Mesenchymal stem cell (in vitro differentiated cells and primary cell): ENCODE measurements at places on chromosomes 4 and X.

GRCh38 chr4:38818441-38818976 lies 13.9 kb upstream of the TLR1 start:
- no peaks in the 10 kb centered on the region for H3K27me3 ChIP-seq
- no peak overlapping the region for H3K4me3 ChIP-seq
- H3K36me3 ChIP-seq, result no peaks in the 10 kb centered on the region
- H3K27ac ChIP-seq, result no peak overlapping the region
- DNase-seq, result no peak

- H3K4me3 ChIP-seq, result no peak overlapping the region
- H3K27ac ChIP-seq, result no peak overlapping the region
- no peaks in the 10 kb centered on the region for H3K4me1 ChIP-seq
- H3K27me3 ChIP-seq, result peaks cover 2% of the 10 kb centered on the region
These were observed 723.2 kb downstream of the SMARCA1 start for GRCh38 chrX:128800138-128800537.

GRCh38 chrX:20388594-20388993 lies 121.9 kb upstream of the RPS6KA3 start:
- H3K4me1 ChIP-seq, result no peaks in the 10 kb centered on the region
- no peak overlapping the region for H3K27ac ChIP-seq
- no peak for DNase-seq

- H3K36me3 ChIP-seq, result no peaks in the 10 kb centered on the region
- no peak overlapping the region for H3K27ac ChIP-seq
- peak; percentile 67 for DNase-seq
- H3K27me3 ChIP-seq, result peaks cover 20% of the 10 kb centered on the region
- H3K4me1 ChIP-seq, result no peaks in the 10 kb centered on the region
- no peak overlapping the region for H3K4me3 ChIP-seq
These were observed 54.2 kb downstream of the SUPT20HL2 start for GRCh38 chrX:24259544-24260240.

- no peak overlapping the region for H3K4me3 ChIP-seq
- no peaks in the 10 kb centered on the region for H3K27me3 ChIP-seq
- H3K27ac ChIP-seq, result peak overlapping the region; percentile 96
- peaks cover 4% of the 10 kb centered on the region for H3K36me3 ChIP-seq
- DNase-seq, result peak; percentile 14
These were observed 36.8 kb downstream of the LRP2BP start for GRCh38 chr4:185358959-185359358.

GRCh38 chrX:22340022-22340616 lies 67.4 kb downstream of the CBLL2 start:
- H3K4me1 ChIP-seq, result no peaks in the 10 kb centered on the region
- no peak overlapping the region for H3K27ac ChIP-seq
- H3K36me3 ChIP-seq, result no peaks in the 10 kb centered on the region
- no peak for DNase-seq

DNA sequence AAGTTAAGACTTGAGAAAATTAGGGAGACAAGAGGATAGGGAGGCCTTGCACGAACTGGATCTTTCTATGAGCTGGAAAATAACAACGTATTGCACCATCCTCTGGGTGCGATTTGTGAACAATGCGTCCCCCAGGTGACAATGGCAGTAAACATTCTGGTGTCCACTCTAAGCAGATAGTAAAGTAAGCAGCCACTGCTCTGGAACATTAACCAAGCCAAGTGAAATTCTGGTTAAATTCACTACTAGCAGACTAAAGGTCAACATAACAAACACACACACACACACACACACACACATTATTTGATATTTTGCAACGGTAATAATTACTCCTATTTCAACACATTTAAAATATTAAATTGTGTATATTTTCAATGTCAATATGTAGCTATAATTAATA lies 242.2 kb upstream of the DCAF8L1 start:
- H3K27ac ChIP-seq, result no peak overlapping the region
- no peaks in the 10 kb centered on the region for H3K27me3 ChIP-seq
- H3K4me1 ChIP-seq, result no peaks in the 10 kb centered on the region
- no peak for DNase-seq

- H3K27me3 ChIP-seq, result no peaks in the 10 kb centered on the region
- no peaks in the 10 kb centered on the region for H3K4me1 ChIP-seq
- H3K4me3 ChIP-seq, result no peak overlapping the region
- H3K27ac ChIP-seq, result no peak overlapping the region
These were observed 327.5 kb upstream of the FRG1 start for GRCh38 chr4:189613207-189613606.

GRCh38 chr4:16078195-16078760 lies 5.5 kb downstream of the PROM1 start:
- H3K27me3 ChIP-seq, result peaks cover 15% of the 10 kb centered on the region
- peaks cover 5% of the 10 kb centered on the region for H3K36me3 ChIP-seq
- no peak overlapping the region for H3K4me3 ChIP-seq
- no peak overlapping the region for H3K27ac ChIP-seq
- no peak for DNase-seq
- H3K4me1 ChIP-seq, result peaks cover 17% of the 10 kb centered on the region

GRCh38 chr4:126973201-126973600 lies 659.6 kb upstream of the INTU start:
- no peak overlapping the region for H3K27ac ChIP-seq
- no peak for DNase-seq
- no peak overlapping the region for H3K4me3 ChIP-seq

- H3K36me3 ChIP-seq, result no peaks in the 10 kb centered on the region
- H3K27me3 ChIP-seq, result no peaks in the 10 kb centered on the region
- no peak overlapping the region for H3K4me3 ChIP-seq
- no peaks in the 10 kb centered on the region for H3K4me1 ChIP-seq
- H3K27ac ChIP-seq, result no peak overlapping the region
These were observed 123.1 kb upstream of the GRIA3 start for GRCh38 chrX:123060986-123061385.

DNA sequence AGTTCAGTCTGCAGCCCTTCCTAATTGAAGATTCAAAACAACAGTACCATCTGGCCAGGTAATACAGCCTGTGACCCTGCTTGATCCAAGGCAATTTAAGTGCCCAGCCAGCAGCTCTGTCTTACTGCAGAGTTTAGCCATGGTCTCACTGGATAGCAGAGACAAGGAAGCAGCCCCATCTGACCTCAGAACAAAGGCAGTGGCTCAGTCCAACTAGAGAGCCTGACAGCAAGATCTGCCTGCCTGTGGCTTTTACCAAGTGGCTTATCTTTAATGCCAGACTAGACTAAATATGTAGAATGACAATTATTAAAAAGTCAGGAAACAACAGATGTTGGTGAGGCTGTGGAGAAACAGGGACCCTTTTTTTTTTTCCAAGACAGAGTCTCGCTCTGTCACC lies 293.4 kb downstream of the DTHD1 start:
- no peak overlapping the region for H3K4me3 ChIP-seq
- H3K4me1 ChIP-seq, result no peaks in the 10 kb centered on the region
- no peaks in the 10 kb centered on the region for H3K27me3 ChIP-seq
- H3K27ac ChIP-seq, result no peak overlapping the region

GRCh38 chrX:47091149-47091775 lies 13.0 kb downstream of the RGN start:
- peak; percentile 61 for DNase-seq
- H3K27ac ChIP-seq, result no peak overlapping the region
- no peaks in the 10 kb centered on the region for H3K36me3 ChIP-seq
- no peaks in the 10 kb centered on the region for H3K27me3 ChIP-seq

- peak; percentile 43 for DNase-seq
- H3K4me1 ChIP-seq, result no peaks in the 10 kb centered on the region
- H3K4me3 ChIP-seq, result no peak overlapping the region
- no peaks in the 10 kb centered on the region for H3K27me3 ChIP-seq
- H3K36me3 ChIP-seq, result no peaks in the 10 kb centered on the region
These were observed 236.1 kb downstream of the MGST2 start for GRCh38 chr4:139901531-139902320.

DNA sequence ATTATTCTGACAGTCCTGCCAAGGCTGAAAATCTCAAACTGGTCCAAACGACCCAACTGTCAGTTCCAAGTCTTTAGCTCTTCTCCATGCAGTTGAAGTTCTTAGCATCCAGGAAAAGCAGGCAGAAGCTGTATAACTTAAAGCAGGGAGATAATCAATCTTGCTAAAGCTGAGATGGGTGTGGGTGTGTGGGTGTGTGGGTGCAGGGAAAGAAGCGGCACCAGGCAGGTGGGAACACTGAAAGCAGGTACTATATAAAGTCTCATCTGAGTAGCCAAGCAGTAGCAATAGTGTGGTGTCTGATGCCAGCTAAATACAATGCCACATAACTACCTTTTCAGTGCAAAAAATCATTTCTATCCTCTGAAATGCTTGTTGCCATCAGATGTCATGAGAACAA lies 69.7 kb upstream of the EGFL6 start:
- no peaks in the 10 kb centered on the region for H3K36me3 ChIP-seq
- H3K4me1 ChIP-seq, result no peaks in the 10 kb centered on the region
- H3K27ac ChIP-seq, result no peak overlapping the region
- no peak for DNase-seq

- no peak overlapping the region for H3K4me3 ChIP-seq
- H3K36me3 ChIP-seq, result peaks cover 36% of the 10 kb centered on the region
These were observed 20.3 kb upstream of the HGFAC start for GRCh38 chr4:3421470-3421869.

DNA sequence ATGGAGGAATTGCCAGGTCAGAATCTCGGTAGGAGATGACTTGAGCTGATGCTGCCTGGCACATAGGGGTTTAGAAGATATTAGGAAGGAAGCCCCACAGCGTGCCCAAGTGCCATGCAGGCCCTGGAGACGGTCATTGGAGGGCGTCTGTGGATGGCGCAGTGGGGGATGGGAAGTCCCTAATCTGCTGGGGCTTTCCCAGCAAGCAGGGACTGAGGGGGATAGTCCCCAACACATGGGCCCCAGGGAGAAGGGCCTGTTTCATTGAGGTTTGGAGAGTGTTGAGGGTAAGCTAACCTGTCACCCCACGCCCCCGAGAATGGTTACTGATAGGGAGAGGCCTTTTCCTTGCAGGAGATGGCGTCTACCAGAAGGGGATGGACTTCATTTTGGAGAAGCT lies 7.8 kb downstream of the TAFAZZIN start:
- no peak overlapping the region for H3K4me3 ChIP-seq
- no peak overlapping the region for H3K27ac ChIP-seq
- H3K4me1 ChIP-seq, result peaks cover 3% of the 10 kb centered on the region
- peaks cover 20% of the 10 kb centered on the region for H3K36me3 ChIP-seq
- H3K27me3 ChIP-seq, result peaks cover 7% of the 10 kb centered on the region

GRCh38 chr4:106414366-106414765 lies 45.8 kb upstream of the GIMD1 start:
- H3K27me3 ChIP-seq, result no peaks in the 10 kb centered on the region
- no peak overlapping the region for H3K27ac ChIP-seq
- no peaks in the 10 kb centered on the region for H3K36me3 ChIP-seq

- H3K4me1 ChIP-seq, result peaks cover 36% of the 10 kb centered on the region
- DNase-seq, result no peak
- H3K27ac ChIP-seq, result no peak overlapping the region
- H3K36me3 ChIP-seq, result peaks cover 13% of the 10 kb centered on the region
- H3K4me3 ChIP-seq, result no peak overlapping the region
- peaks cover 17% of the 10 kb centered on the region for H3K27me3 ChIP-seq
These were observed 3.4 kb downstream of the MSX1 start for GRCh38 chr4:4862665-4863482.

DNA sequence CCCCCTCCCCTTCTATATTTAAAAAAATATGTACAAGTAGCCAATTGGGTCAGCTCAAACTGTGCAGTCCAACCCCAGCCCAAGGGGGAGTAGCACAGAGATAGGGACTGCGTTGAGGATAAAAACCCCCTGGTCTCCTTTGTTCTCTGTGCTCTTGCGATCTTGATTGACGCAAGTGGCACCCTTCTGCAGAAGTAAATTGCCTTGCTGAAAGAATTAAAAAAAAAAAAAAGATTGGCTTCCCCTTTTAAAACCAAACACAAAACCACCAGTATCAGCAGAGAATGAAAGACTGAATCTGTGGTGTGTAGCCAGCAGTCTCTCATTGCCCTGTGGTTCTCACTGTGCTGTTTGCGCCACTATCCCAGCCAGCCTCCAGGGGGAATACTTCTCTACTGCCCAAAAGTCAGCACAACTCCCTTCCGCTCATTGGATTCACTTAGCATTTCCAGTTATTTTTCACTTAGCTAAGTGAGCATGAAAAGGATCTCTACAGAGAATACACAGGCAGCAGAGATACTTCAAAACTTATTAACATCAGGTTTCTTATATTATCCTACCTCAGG lies 29.7 kb downstream of the MANBA start:
- peaks cover 2% of the 10 kb centered on the region for H3K4me1 ChIP-seq
- H3K36me3 ChIP-seq, result peaks cover 3% of the 10 kb centered on the region
- H3K27me3 ChIP-seq, result no peaks in the 10 kb centered on the region

DNA sequence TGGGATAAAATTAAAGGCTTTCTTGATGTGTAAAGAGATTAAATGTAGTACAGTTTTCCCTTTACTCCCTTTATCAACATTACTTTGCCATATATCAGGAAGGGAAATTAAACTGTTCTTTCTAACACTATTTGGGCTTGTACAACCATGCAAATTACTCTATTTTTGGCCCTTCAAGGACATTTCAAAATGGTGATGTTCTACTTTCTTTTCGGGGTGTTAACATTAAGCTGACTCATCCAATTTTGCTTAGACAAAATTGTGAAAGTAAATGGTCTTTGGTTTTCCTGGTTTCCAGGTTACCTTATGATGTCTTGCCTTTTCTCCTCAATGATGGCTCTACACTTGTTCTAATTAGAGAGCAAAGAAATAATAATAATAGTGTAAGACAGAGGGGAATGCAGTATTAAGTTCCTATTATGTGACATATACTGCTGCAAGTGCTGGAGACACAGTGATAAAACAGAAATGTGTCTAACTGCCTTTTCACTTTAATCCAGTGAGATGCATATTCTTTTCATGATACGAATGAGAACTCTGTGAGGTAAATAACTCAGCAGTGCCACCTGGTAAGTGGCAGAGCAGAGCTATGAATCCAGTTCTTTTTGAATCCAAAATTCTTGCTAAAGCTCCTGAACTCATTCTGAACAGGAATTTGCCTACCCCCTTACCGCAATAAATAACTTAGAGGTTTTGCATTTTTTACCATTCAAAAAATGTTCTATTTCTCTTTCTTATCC lies 35.7 kb upstream of the PDE5A start:
- no peaks in the 10 kb centered on the region for H3K27me3 ChIP-seq
- peak; percentile 48 for DNase-seq
- H3K4me3 ChIP-seq, result no peak overlapping the region

DNA sequence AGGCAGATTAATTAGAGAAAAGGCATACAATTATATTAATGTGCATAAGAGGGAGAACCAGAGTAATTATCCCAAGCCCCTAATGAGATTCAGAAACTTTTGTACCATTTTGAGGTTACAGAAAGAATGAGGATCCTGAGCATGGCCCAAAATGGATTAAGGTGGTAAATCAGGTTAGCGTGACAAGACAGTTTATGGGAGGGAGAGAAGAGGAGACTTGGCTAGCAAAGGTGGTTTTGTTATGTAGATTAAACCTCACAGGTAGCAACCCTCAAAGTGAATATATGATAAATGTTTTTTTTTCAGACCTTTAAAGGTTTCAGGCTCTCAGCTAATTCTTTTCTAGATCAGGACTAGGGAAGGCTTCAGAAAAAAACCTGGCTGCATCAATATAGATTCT lies 781.8 kb downstream of the FAM133A start:
- no peak for DNase-seq
- H3K27ac ChIP-seq, result no peak overlapping the region
- no peak overlapping the region for H3K4me3 ChIP-seq
- no peaks in the 10 kb centered on the region for H3K36me3 ChIP-seq
